ENCODE measurements at places on chromosomes 5 and 9.
A peak's percentile ranks its signal among the peaks of the same experiment; 100 is the strongest.

DNA sequence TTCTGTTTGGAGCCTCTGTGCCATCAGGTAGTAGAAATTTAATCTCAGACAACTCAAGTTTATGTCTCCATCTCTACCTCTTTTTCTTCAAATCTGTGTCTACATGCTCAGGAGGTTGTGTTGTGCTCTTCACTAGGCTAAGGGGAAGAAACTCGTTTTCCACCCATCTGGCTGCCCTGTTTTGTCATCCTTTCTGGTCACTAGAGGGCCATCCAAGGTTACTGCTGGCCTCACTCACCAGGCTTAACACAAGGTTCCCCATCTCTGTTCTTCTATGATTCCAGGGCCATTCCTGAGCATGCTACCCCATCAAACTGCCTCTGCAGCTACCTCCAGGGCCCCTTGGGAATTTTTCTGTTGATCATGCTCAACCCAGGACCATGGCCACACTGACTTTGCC, 213.3 kb upstream of the FBXL7 start:
- no peak for DNase-seq

GRCh38 chr5:42854795-42855194, 43.1 kb upstream of the SELENOP start:
- DNase-seq = no peak

DNA sequence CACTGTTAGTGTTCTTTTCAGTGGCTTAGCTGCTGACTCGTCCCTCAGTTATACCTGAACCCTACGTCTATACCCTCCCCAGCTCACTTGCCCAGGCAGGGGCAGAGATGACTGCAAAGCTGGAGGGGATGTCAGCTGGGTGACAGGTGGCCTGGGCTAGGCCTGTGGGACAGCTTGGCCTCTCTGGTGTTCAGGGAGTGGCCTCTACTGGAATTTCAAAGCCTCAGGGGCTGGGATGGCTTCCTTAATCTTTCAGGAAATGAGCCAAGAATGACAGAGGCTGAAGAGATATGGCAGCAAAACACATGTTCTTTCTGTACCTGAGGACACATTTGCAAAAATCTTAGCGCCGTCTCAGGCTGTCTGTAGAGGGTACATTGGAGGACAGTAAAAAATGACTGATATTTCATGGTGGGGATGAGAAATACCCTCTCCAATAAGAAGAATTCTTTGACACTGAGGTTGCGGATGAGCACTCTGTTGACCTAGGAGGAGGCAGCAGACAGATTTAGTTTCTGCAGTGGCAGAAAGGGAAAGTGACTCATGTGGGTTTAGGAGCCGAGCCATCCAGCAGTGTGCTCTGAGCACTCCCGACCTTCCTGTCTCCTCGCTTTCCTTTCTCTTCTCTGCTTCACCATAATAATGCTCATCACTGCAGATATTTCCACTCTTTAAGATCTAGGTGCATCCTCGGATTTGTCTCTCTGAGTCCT, 54.4 kb downstream of the ENTREP1 start:
- no peak for DNase-seq

DNA sequence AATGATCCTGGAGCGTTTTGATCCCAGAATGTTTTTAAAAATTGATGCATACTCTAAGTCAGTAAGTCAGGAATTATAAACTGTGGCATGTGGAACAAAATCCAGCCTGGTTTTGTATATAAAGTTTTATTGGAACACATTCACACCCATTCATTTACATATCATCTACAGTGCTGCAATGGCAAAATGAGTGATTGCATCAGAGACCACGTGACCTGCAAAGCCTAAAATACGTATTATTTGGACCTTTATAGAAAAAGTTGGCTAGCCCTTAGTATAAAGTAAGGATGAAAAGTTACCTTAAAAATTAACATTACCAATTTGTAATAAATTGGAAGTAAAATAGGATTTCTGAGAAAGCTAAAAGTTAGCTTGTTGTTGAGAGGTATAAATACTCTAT, 95.0 kb downstream of the PCSK5 start:
- DNase-seq = no peak

GRCh38 chr5:181234455-181235306, 9.0 kb downstream of the RACK1 start:
- no peak for DNase-seq

DNA sequence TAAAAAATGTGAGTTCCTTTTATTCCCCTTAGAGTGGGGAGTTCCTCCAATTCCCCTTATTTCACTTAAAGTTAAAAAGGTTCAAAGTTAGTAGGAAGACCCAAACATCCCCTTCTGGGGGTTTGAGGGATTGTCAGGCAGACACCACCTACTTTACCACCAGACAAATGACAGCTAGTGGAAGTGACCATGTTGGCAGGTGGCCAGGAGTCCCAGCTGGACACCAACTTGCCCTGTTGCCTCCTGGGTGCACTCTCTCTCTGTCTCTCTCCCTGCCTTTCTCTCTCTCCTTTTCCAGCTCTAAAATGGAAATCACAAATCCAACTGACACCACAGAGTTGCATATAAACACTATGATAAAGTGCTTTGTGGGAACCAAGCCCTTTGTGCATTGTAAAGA, 307.7 kb upstream of the TLE4 start:
- no peak for DNase-seq

- DNase-seq = peak; percentile 70
These were observed 33.8 kb upstream of the DTWD2 start for GRCh38 chr5:119022017-119022745.

- no peak for DNase-seq
These were observed 168.6 kb downstream of the MPDZ start for GRCh38 chr9:13110766-13111417.

- no peak for DNase-seq
These were observed 191.2 kb downstream of the TRPM6 start for GRCh38 chr9:74696520-74696919.

GRCh38 chr5:17399931-17400330, 98.1 kb upstream of the TAF11L2 start:
- peak; percentile 71 for DNase-seq

DNA sequence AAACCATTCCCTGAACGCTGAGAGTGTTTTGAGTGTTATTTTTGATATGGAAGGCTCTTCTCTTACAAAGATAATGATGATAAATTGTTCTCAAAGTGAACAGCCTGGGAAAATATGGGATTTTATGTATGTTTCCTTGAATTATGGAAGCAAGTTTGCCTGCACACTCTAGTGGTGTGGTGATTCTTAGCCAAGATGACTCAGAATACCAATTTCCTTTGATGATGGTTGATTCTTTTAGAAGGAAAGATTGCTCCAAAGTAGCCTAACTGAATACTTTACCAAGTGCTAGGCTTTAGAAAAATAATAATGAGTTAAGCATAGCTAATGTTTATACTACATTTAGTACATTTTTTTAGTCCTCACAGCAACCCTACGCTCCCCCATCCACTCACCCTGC, 243.4 kb downstream of the EBF1 start:
- no peak for DNase-seq

- DNase-seq = no peak
These were observed 164.3 kb downstream of the ENC1 start for GRCh38 chr5:74476046-74476818.

GRCh38 chr9:136995772-136996311, 526 bp downstream of the CLIC3 start:
- DNase-seq = peak; percentile 51

GRCh38 chr9:99433555-99433954, 211.5 kb downstream of the SEC61B start:
- peak; percentile 25 for DNase-seq

- no peak for DNase-seq
These were observed 1.0 kb downstream of the HMGCS1 start for GRCh38 chr5:43312076-43312661.

DNA sequence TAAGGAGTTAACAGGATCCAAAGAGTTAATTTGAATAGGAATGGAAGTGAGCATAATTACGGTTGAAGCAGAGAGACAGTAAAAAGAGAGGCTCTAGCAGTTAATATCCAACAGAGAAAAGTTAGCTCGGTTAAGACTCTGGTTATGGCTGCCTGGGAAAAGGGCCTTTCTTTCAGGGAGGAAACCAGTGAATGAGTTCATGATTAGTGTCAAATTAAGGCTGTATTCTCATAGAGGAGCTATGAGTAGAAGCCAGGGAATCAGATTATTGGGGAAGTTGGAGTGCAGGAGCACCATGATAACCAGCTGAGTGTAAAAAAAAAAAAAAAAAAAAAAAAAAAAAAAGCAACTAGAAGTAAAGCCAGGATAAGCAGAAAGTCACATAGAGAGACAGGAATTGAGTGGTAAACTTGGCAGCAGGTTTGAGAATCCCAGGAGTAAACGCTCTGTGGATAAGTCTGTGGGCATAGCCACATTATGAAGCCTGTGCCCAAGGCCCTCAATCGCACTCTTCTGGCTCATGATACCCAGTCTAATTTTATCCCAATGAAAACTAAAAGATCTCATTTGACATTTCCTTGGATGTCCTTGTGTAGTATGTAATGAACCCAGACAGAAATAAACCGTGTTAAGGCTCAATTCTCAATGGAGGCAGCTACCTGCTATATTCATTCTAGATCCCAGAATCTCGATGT, 372.6 kb upstream of the MPDZ start:
- DNase-seq = no peak

GRCh38 chr5:147869112-147869511, 9.4 kb upstream of the SCGB3A2 start:
- no peak for DNase-seq

- peak; percentile 54 for DNase-seq
These were observed 31.8 kb upstream of the FOXB2 start for GRCh38 chr9:76987594-76988200.

GRCh38 chr9:116007824-116008223, 145.8 kb upstream of the PAPPA start:
- DNase-seq = no peak

DNA sequence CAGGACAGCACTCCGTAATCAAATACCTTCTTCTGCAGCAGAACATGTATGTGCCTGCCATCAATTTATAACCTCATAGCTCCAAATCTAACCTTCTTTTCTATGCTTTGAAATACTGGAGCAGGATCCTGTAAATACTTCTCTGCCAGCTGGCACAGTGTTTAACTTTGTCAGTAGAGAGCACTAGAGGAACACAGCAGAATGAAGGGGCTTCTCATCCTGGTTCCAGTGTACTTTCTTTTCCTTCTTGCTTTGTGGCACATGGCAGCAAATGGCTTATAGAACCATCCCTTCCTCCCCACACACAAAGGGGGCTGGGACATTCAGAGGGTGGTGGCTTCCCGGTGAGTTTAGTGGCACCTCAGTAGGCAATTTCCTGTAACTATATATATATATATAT, 3.8 kb upstream of the FBXW11 start:
- DNase-seq = peak; percentile 77

DNA sequence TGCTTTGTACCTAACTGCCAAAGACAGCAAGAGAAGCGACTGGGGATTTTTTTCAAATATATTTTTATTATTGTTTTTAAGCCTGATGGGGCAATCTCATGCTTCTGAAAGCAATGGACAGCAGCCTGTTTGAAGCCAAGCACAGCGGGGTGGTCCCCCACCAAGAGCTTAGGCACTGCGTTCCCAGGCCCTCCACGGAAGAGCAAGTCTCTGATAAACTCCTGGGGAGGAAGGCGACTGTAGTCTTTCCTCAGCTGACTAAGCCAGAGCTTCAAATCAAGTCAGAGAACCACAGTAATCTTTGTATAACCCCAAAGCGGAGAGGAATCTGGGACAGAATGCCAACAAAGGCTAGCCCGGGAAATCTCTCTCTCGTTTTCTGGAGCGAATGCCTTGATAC, 54.4 kb downstream of the ARSB start:
- no peak for DNase-seq

DNA sequence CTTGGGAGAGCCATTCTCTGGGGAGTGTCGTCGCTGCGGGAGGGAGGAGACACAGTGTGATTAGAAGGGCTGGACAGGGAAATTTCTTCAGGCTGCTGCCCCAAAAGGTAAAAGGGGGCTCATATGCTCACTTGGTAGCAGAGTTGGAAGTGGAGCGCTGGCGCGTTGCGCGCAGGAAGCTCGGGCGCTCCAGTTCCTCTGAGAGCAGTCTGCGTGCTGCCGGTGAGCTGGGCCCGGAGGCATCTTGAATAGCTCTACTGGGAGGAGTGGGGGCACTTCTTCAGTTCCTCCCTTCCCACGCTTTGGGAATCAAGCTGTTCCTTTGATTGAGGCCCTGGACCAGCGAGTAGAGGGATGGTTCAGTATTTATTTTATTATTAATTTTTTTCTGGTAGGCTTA, 2.7 kb downstream of the RXFP3 start:
- DNase-seq = no peak

- DNase-seq = no peak
These were observed 138.2 kb upstream of the RORB start for GRCh38 chr9:74358959-74359358.

- DNase-seq = no peak
These were observed 468.2 kb downstream of the NTRK2 start for GRCh38 chr9:85137696-85138095.

- no peak for DNase-seq
These were observed 492.6 kb downstream of the CTNND2 start for GRCh38 chr5:11411621-11412020.

- DNase-seq = no peak
These were observed 139.5 kb upstream of the KLF9 start for GRCh38 chr9:70553707-70554673.

GRCh38 chr5:175728885-175729828, 71.3 kb downstream of the HRH2 start:
- DNase-seq = peak; percentile 11

DNA sequence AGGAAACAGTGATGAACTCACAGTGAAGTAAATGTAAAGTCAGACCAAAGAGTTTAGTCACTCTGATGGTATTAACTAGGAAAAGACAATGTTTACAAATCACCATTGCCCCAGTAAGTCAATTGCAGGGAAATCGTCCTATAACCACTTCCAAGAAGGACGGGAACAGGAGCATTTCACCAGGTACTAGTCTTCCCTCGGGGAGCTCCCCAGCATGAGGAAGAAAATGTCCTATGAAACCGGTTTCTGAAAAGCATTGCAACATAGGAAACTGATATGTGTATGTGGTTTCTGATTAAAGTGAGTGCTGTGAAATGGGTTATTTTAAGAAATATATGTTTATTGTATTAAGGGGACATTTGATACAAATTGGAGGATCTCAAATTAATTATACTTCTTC, 626.7 kb upstream of the ADAMTS16 start:
- no peak for DNase-seq

GRCh38 chr5:88407341-88407740, 138.7 kb upstream of the TMEM161B start:
- no peak for DNase-seq

DNA sequence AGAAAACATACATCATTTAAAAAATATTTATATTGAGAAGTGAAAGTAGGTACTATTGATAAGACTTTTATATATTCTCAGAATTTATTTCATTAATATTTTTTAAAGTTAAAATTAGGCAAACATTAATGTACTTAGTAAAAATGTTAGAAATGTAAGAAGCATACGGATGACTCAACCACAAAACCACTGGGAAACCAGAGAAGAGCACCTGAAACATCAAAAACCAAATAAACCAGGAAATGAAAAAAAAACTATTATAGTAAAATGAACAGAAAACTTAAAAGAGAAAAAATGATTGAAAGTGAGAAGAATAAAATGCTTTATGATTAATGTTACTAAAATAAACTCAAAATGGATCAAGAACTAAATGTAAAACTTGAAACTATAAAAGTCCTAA, 233.2 kb upstream of the DAB2 start:
- DNase-seq = no peak

- DNase-seq = no peak
These were observed 215.5 kb downstream of the MPDZ start for GRCh38 chr9:13063880-13064459.

GRCh38 chr5:52738095-52738506, 49.6 kb upstream of the ITGA1 start:
- DNase-seq = no peak
